ENCODE measurements at places on chromosomes 3 and 15.

DNA sequence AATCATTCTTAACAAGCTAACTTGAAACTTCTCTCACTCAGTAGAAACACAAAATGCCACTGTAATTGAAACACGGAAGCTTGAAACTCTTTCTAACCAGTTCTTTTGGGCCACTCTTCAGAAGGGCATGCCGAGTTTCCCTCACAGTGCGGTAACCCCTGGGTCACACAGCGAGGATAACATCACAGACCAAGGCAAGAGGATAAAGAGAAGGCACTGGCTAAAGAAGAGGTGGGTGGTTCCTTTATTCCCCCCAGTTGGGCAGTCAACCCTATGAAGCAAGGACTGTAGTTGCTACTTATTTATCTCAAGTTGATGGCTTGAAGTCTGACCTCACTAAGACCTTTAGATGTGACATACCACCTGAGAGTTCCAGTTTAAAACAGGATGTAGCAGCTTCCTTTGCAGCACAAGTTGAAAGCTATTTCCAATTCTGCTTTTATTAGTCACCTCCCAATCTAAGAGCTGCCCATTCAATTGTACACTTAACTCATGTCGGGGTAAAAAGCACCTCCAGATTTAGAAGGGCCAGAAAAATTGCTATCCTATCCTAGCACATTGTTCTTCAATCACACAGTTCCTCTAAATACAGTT is 272.4 kb downstream of the TIGIT start:
- no peak for DNase-seq

- DNase-seq, result no peak
Measured at GRCh38 chr3:37995652-37996641, 5.4 kb downstream of the VILL start.

- DNase-seq, result peak; percentile 51
Measured at GRCh38 chr3:49006408-49007067, 653 bp upstream of the WDR6 start.

DNA sequence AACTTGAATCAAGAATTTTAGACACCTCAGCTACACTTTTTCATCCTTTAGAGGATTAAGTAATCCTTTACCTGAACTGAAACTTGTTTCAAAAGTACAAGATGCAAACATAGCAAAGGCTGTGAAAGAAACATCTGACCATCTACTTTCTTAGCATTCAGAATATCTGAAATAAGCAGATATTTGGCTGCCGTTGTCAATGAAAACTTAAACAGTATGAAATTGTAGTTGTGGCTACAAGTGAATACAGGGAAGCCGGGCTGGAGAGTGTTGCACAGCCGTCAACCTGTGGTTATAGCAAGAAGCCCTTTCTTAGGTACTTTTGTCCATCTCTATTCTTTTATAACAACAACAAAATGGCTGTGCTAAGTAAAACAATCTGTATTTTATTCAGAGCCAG is 6.9 kb upstream of the CX3CR1 start:
- no peak for DNase-seq

- DNase-seq, result no peak
Measured at GRCh38 chr15:64161688-64162477, 939 bp downstream of the PPIB start.

- no peak for DNase-seq
Measured at GRCh38 chr3:159760046-159760445, 228.6 kb upstream of the IL12A start.

GRCh38 chr3:166322391-166322790 is 485.2 kb upstream of the BCHE start:
- DNase-seq, result no peak

DNA sequence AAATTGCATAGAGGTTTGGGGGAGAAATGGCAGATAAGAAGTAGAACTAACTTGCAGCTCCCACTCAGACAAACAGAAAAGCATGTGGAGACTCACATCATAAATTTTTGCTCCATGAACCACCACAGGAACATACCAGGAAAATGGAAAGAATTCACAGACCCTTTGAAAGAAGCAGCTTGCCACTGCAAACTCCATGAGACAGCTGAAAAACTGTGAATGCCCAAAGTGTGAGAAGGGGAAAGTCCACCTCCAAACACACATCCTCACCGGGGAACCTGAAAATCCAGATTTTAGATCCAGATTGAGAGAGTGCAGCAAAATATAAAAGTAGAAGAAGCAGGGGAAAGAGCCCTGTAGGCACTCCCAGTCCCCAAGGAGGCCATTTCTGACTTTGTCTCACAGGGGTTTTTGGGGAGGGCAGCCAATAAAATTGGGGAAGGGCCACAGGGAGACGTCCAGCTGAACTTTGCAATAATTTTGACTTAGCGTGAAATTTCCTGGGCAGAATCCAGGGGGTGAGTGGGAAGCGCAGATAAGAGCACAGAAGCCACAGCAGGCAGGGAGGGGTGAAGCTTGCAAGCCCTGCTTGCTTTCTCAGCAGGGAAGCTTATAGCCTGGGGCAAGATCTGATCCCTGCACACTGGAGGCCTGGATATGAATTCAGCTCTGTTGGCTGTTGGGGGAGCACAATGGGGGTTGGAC is 183.4 kb upstream of the UBE2E2 start:
- no peak for DNase-seq

DNA sequence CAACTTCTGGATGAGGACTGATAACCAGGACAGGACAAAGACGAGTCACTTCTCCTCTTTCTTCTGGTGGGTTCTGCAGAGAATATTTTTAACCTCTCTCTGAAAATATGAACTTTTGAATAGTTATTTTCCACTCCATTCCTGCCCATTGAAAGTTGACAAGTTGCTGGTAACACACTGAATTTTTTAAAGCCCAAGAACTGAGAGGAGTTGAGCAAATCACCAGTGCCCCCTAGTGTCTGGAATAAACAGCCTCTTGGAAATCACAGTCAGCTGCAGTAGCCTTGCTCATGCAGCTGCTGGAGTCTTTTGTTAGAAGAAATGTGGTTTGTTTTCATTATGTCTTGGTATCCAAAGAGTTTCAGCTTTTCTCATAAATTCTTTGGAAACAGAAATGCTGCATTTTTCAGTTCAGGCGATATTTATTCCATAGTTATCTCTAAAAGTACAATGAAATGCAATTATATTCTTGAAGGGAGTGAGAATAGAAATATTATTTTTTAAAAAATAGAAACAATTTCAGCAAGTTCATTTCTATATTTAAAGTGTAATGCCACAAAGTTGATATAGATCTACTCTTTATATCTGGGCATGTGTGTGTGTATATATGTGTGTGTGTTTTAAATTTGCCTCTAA is 741.0 kb upstream of the CBLB start:
- peak; percentile 92 for DNase-seq

- DNase-seq, result no peak
Measured at GRCh38 chr15:69634860-69635259, 182.2 kb downstream of the RPLP1 start.

DNA sequence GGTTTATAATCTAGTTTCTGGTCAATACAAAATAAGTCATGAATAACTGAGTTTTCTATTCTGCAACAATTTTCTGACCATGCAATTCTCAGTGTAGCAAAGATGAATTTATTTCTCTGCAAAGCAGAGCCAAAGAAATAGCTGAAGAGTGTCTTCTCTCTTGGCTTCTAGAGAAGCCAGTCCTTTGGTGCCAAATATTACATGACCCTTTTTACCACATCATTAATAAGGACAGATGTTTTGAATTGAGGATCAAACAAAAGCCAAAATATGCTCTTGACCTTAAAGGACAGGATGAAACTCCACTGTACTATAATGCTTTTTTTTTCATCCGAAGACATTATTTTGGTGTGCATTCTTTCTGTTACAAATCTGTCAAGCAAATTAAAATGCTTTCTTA is 40.2 kb upstream of the OSTN start:
- peak; percentile 35 for DNase-seq

Measured in fibroblast of mammary gland (primary cell).